ENCODE measurements at places on chromosomes 6 and 20. TPM values are rescaled to one million over a fixed set of nuclear protein-coding genes. Genes with fewer than 3 reads are reported as not detected.

DNA sequence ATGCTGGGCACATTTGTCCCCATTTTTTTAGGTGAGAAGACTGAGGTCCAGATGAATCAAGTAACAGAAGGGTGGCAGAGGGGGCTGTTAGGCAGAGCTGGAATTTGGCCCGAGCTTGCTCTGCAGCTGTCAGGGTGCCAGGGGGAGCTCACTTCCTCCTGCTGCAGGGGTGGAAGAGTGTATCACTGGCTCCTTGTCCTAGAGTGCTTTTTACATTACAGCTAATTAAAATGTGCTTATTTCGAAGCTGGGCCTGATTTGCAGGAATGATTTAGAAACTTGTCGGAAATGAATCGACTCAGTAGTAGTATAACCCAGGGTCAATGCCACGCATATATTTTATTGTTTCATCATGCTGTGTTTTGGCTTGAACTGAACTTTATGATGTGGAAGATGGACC is 11.1 kb downstream of the TOX2 start:
- DNase-seq, result no peak

- DNase-seq, result no peak
These were observed at the start of gene TNXB for GRCh38 chr6:32109114-32109764. Gene TNXB (minus strand): TSS chr6:32109338. CDS start chr6:32098198, 11,140 bp downstream.

- no peak for DNase-seq
These were observed 76.9 kb downstream of the ANKRD6 start for GRCh38 chr6:89509777-89510281.

DNA sequence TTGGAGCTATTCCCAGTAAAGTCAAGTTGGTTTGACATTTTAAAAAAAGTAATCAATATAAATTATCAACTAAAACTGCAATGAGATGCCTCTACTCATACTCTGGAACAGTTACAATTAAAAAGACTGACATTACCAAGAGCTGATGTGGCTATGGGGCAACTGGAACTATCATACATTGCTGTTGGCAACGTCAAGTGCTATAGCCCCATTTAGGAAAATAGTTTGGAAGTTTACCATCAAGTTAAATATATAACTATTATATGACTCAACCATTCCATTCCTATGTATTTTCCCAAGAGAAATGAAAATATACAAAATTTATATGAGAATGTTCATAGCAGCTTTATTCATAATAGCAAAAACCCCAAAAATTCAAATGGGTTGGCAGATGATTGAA is 111.4 kb upstream of the HDGFL1 start:
- no peak for DNase-seq

DNA sequence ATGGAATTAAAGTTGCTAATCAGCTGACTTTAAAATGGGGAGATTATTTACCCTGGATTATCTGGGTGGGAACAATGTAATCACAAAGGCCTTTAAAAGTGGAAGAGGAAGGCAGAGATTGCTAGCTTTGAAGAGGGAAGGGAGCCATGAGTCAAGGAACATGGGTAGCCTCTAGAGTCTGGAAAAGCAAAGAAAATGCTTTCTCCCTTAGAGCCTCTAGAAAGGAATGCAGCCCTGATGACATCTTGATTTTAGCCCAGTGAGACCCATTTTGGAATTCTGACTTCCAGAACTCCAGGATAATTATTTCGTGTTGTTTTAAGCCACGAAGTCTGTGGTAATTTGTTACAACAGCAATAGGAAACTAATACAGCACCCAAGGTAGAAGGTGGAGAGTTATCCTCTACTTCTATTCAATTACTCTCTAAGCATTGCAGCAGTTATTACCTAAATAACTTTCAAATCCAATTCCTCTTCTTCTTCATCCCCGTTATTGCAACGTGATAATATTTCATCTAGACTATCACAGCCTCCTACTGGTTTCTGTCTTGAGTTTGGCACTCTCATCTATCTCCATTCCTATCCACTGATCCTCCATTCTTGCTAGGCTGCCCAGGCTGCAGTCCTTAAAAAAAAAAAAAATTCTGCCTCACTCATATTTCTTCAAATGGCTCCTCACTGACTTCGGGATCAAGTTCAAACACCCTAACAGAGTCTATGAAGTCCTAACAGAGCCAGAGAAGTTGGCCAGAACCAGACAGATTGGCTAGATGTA is 224.3 kb downstream of the BTBD9 start:
- no peak for DNase-seq

DNA sequence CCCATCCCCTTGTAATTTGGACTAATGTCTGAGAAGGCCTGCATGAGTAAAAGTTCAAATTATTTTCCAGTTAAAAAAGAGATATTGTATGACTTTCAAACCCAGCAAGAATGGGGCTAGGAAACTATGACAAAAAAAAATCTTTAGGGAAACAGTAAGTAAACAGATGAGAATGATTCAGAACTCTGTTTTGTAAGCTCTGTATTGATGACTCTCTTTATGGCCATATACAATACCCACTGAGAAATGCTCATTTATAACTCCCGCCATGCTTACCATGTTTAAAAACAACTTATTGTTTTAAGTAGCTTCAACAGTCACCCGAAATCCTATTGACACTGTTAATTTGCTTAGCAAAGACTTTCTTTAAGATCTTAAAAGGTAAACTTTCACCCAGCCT is 17.2 kb upstream of the PCK1 start:
- no peak for DNase-seq

GRCh38 chr6:113654396-113654795 is 202.7 kb upstream of the MARCKS start:
- peak; percentile 46 for DNase-seq

C20orf144 gene
- total RNA-seq, result 0.11 TPM

MRAP2 gene
- total RNA-seq, result 13.3 TPM

WFDC5 gene
- total RNA-seq, result not detected

CDYL gene
- total RNA-seq, result 26.7 TPM

SLC17A3 gene
- total RNA-seq, result not detected

MPIG6B gene
- not detected for total RNA-seq
